CD4-positive, alpha-beta T cell treated with Interleukin-15 for 4 hours (primary cell): ENCODE measurements at places on chromosomes 4 and X.

- no peak for DNase-seq
Observed at GRCh38 chrX:34218063-34218462, 85.9 kb upstream of the FAM47A start.

DNA sequence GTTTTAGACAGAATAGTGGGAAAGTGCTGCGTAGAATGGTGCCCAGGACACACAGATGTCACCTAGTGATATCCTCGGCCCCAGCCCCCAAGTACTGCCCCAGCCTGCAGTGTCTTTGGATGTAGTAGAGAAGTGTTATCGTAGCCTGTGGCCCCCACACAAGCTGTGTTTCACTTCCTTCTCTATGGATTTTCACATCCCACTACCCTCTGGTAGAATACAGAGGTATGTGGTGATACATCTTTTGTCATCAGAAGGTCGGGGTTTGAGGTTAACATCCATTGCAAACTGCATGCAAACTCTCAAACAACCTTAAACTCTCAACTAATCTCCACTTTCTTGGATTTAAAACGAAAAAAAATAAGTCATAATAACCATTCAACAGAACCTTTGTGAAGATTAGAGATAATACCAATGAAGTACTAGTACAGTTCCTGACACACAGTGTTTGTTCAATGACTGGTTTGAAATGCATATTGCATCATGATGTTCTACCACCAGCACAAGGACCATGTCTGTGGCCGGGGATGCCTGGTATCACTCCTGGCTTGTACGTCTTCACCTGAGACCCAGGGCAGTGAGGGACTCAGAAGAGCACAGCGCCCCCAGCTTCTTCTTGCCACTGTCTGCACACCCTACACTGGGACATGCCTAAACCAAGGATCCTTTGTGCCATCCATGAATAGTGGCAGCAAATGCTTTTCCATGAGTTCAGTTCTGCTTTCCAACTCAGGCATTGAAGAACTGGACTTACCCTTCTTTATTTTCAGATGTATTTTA lies 267.3 kb downstream of the DCTD start:
- no peak for DNase-seq

DNA sequence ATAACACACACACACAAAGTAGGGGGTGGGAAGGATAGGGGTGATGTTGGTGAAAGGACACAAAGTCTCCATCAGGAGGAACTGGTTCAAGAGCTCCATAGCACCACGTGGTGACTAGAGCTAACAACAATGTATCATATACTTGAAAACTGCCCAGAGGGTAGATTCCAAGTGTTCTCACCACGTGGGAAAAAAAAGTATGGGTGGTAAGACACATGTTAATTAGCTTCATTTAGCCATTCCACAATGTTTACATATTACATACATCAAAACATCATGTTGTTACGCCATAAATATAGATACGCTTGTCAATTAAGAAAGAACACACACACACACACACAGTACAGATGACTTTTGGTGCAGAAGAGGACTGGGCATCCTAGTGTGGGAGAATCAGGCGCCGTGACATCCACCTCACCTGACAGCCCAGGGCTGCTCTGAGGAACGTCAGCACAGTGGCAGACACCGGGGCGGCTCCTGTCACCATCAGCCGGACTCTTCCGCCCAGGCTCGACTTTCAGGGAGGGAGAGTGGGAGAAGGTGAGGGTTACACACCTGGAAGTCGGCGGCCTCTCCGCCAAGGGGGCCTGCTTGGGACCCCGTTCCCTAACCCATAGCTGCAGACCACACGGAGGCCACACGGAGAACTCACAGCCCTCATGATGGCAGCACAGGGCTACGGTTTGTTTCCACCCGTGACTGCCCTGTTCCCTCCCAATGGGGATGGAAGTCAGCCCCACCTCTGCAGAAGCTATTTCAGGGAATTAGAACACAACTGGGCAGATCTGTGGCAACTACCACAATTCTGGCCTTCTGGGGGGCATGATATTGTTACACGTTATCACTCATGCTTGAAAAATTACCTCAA lies 31.8 kb upstream of the CENPU start:
- no peak for DNase-seq

DNA sequence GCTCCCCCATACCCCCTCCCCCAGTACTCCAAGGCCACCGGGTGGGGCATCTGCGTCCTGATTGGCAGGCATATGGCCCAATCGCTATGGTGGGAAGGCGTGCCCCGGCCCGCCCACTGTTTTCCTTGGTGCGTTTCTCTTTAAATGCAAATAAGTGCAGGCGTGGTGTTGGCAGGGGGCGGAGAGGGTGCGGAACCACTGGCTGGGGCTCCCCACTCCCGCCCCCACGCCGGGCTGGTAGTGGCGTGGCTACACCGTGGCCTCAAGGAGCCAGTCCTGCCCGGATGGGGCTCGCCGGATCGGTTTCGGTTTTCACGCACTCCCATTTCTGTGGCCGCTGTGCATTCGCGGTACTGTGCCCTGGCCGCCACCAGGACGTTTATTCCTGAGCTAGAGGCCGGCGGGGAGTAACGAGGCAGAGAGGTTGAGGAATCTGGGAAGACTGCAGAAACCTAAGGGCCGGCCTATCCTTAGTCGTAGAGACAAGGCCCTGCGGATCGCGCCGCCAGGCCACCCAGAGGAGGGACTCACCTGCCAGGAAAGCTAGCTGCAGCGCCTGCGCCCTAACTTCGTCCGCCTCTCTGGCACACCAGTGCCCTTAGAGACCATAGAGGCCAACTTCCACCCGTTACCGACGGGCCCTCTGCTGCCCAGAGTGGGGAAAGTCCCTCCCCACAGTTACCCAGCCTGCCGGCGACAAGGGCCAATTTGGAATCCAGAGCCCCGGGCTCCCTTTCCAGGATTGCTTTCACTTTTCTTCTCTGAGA lies 410 bp upstream of the AMER1 start:
- peak; percentile 92 for DNase-seq

DNA sequence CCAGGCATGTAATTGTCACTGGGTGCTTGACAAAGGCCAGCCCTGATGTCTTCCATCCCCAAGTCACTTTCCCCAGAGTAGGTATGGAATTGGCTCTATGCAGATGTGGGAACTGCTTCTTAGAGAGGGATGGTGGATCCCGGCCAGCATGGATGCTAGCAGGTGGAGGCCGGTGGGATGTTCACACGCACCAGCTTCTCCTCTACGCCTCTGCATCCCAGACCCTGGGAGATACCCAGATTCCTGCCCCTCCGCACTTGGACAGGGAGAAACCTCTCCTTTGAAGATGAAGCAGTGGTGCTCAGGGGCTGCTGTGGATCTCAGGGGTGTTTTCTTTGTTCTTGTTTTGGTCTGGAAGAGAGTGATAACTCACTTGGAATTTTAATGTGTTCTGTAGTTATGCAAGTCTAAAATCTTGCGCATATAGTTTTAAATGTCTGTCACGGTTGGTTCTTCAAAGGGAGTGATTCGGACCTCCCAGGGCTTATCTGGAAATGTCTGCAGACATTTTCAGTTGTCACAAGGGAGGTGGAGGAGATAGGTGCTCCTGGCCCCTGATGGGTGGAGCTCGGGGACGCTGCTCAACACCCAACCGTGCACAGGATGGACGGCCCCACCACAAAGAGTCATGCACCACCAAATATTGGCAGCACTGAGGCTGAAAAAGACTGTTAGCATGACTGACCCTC lies 308.0 kb downstream of the DHRSX start:
- no peak for DNase-seq

GRCh38 chrX:69094977-69095669 lies 70.1 kb downstream of the PJA1 start:
- no peak for DNase-seq

- DNase-seq = no peak
Observed at GRCh38 chrX:9614016-9614415, 149.2 kb downstream of the TBL1X start.

- DNase-seq = no peak
Observed at GRCh38 chrX:137067147-137067546, 33.4 kb upstream of the GPR101 start.
